ENCODE measurements at places on chromosomes 7 and 10.
A peak's percentile ranks its signal among the peaks of the same experiment; 100 is the strongest.

DNA sequence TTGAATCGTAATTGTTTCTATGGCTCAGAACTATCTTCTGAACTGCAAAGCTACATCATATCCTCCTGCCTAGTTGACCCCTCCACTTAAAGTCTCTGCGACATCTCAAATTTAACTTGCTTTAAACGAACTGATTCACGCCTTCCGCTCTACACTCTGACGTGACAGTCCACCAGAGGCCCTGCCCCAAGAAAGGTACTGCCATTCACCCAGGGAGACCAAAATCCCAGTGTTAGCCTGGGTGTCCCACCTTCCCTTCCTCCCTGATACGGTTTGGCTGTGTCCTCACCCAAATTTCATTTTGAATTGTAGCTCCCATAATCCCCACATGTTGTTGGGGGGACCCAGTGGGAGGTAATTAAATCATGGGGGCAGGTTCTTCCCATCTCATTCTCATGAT, 90.8 kb downstream of the CPXM2 start:
- no peak for DNase-seq

DNA sequence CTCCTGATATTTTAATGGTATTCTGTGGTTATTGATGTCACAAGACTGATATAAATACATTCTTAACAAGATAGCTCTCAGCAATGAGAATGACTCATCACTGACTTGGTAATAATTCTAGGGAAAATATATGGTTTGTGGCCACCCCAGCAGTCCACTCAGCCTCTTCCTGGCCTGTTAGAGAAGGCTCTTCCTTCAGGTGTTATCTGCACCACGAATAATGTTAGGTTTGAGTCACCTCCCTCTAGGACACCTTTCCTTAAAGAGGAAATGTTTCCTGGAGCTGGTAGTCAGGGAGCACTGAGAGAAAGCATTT, 163.3 kb downstream of the SVIL start:
- no peak for DNase-seq

- DNase-seq, result no peak
Observed at GRCh38 chr7:149790754-149791360, 17.5 kb upstream of the ZNF467 start.

DNA sequence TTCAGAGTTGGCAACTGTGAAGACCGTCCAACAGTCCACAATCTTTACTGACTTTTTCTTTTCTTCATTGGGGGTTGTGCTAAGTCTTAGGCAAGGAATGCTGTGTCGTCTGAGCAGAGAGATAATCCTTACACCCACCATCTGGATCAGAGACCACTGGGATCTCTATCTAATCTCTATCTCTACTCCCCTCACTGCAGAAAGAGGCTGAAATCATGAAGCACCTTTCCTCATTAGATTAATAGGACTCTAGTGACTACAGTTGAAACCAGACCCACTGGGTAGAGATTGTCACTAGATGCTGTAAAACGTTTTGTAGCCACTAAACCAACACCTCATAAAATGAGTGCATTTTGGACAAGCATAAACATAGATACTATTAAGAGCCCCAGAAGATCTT, 387.4 kb upstream of the CELF2 start:
- no peak for DNase-seq

GRCh38 chr7:147400925-147401324, 1189.6 kb upstream of the C7orf33 start:
- DNase-seq, result no peak

- DNase-seq, result no peak
Observed at GRCh38 chr10:10475812-10476211, 541.9 kb upstream of the CELF2 start.

DNA sequence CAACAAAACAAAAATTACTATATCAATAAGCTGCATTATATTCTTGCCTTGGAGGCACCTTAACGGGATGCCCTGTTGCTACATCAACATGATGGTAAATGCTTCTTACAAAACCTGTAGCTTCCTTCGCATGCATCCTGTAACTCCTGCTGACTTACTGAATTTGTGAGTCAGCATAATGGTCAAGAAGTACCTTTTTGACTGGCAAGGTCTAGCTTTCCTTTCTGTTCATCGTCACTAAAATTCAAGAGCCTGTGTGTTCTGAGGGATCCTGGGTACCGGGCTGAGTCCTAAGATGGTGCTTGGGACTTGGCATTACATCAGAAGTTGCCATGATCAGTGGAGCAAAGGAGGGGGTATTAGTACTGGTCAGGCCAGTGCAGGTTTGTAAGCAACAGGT, 4.9 kb downstream of the PFKFB3 start:
- DNase-seq, result no peak

DNA sequence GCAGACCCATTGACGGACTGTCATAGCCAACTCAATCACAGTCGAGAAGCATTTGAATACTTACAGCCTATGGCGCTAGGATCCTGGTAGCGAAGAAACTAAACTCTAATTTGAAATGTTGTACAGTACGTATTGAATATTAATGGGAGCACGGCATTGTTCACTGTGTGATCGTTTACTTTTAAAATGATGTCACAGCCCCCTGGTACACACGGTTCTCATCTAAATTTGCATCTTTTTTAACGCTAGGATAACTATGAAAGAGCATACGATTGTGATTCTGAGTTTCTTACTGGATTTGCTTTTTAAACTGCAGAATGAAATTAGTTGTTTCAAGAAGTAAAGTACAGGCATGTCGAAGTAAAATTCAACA, 895 bp upstream of the NAPEPLD start:
- no peak for DNase-seq

GRCh38 chr10:65565246-65565645, 1360.6 kb upstream of the LRRTM3 start:
- DNase-seq, result no peak

DNA sequence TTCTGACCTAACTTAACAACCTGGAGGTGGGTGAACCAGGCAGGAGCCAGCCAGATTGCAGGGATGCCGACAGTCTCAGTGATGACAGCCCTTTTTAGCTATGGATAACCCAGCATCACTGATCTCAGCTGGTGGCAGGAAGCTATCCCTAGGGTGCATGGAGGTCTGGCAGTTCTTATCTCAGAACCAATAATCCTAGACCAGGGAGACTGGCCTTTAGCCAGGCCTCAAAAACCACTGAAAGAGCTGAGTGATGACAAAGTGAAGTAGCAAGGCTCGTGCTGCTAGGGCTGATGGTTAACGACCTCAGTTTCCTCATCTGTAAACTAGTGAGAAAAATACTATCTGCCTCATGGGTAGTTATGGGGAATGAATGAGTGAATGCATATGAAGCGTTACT, 112.5 kb downstream of the RALA start:
- DNase-seq, result no peak

- DNase-seq, result no peak
Observed at GRCh38 chr7:18572154-18572553, 76.6 kb downstream of the HDAC9 start.

GRCh38 chr7:129160161-129160905, 15.8 kb downstream of the TSPAN33 start:
- no peak for DNase-seq

- DNase-seq, result no peak
Observed at GRCh38 chr7:21054427-21055112, 267.9 kb upstream of the SP8 start.

- peak; percentile 80 for DNase-seq
Observed at GRCh38 chr7:134778941-134779740, at the start of gene CALD1. CALD1 (plus strand) TSS chr7:134779634; CDS start chr7:134867734, 88,100 bp downstream.

DNA sequence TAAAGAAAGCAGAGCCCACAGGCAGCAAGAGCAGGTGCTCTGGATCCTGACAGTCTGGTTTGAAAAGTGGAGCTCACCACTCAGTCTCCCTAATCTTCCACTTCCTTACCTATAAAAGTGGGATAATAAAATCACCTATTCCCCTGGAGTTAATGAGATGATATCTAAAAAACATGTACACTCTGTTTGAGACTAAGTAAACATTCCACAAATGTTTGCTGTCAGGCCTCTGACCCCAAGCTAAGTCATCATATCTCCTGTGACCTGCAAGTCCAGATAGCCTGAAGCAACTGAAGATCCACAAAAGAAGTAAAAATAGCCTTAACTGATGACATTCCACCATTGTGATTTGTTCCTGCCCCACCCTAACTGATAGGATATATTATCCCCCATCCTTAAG, 1324.5 kb downstream of the XPNPEP1 start:
- no peak for DNase-seq

- DNase-seq, result no peak
Observed at GRCh38 chr7:135943134-135943879, 33.9 kb downstream of the MTPN start.

GRCh38 chr7:75616421-75617167, 122.1 kb downstream of the HIP1 start:
- DNase-seq, result no peak

- peak; percentile 64 for DNase-seq
Observed at GRCh38 chr7:157404845-157405481, 68.2 kb downstream of the DNAJB6 start.

DNA sequence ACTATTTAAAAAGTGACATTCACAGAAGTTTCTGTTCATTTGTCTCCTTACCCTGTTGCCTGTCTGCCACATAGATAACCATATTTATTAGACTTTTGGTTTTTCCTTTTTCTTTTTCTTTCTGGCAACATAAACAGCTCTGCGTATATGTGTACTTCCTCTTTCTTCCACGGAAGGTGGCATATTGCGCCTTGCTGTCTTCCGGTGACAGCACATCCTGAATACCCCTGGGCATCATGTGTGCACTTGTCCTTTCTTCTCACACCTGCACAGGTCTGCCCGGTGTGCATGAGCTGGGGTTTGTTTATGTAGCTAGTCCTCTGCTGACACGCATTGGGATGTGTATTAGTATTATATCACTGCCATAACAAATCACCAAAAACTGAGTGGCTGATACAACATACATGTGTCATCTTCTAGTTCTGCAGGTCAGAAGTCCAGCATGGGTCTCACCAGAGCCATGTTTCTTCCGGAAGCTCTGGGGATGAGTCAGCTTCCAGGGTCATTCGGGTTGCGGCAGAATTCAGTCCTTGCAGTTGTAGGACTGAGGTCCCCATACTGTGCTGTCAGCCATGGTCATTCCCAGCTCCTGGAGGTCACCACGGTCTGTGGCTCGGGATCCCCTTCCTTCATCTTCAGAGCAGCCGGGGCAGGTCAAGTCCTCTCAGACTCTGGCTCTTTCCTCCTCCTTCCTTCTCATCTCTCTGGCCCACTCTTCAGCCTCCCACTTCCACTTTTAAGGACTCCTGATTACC, 596.0 kb upstream of the FOXK1 start:
- DNase-seq, result no peak

DNA sequence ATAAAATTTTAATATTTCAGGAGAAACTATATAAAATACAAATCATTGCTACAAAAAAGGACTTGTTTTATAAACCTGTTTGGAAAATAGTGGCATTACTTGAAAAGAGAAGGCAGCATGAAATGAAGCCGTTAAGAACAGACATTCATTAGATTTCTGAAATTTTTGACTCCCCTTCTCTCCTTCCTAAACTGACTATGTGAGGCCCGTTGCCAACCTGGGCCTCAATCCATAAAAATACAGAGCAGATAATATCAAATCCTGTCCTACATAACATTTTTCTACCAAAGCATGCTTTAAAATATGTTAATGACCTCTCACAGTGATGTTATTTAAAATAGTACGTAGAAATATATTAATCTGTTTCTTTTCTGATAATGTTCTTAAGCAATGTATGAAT, 34.5 kb upstream of the ING3 start:
- no peak for DNase-seq

GRCh38 chr7:47416492-47417480, 165.1 kb downstream of the TNS3 start:
- DNase-seq, result no peak

GRCh38 chr7:35019179-35019729, 18.0 kb downstream of the DPY19L1 start:
- DNase-seq, result no peak

DNA sequence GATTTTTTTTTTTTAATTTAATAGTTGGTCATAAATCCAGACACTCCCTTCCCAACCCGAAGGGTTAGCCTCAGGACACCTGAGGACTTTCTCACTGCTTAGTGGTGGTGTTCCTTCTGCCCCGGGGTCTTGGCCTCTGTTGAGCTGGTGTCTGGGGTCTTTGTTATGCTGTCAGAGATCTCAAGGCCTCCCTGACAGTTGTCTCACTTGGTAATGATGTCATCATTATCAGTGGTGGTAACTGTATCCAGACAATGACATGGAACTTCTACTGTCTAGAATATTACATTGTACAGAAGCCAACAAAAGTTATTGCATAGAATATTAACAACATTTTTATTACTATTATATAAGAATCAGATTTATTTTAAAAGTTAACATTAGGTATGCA, 32.9 kb downstream of the PPP2R2D start:
- no peak for DNase-seq

- DNase-seq, result no peak
Observed at GRCh38 chr7:27492224-27492623, 170.5 kb downstream of the HIBADH start.

GRCh38 chr10:62852961-62853702, 37.0 kb upstream of the EGR2 start:
- no peak for DNase-seq

DNA sequence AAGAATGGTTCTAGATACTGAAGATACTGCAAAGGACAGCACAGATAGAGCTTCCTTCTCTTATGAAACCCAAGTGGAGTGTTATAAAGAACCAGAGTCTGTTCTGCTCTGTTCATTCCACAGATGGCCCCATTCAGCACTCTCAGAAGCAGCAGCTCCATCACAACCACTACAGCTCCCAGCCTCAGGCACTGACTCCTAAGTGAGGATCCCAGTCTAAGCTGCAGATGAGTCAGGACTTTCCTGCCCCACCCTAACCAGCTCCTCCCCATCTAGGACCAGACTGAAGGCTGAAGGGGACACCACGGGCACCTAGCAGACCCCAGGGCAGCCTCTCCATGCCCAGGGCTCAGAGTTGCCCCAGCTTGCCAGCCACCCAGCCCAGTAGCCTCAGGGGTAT, 379.8 kb downstream of the GRID1 start:
- no peak for DNase-seq

GRCh38 chr7:11835260-11835659, 3.3 kb upstream of the THSD7A start:
- DNase-seq, result no peak

- DNase-seq, result no peak
Observed at GRCh38 chr10:14416308-14416700, 85.6 kb upstream of the FRMD4A start.

GRCh38 chr10:16832351-16833080, 15.3 kb upstream of the RSU1 start:
- peak; percentile 60 for DNase-seq

DNA sequence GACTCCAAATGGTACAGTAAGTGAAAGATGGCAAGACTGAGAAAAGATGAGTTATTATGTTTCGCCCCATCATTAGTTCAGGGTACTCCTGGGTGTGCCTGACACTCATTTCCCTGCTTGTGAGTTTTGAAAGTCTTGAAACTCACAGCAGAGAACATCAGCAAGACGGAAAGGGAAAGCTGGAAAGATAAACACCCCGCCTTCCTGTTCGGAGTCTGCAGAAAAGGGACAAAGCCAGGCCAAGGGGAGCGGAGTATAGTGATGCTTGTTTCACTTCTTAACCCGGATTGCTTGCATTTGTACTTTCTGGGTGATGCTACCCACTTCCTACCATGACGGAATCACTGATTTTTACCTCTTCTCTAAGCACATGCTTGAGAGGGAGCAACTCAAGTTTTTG, 294.5 kb downstream of the FRMD4A start:
- DNase-seq, result no peak
